Natural killer cell treated with Interleukin-12 subunit alpha and Interleukin-12 subunit beta and Interleukin-15 and Interleukin-18, amount 100 ng/mL, for 72 hours (primary cell): ENCODE measurements at places on chromosomes 7 and 10. TPM values are rescaled to one million over a fixed set of nuclear protein-coding genes. Genes with fewer than 3 reads are reported as not detected.

- no peak for DNase-seq
These were observed 80.8 kb downstream of the INPP5A start for GRCh38 chr10:132618158-132618919.

DNA sequence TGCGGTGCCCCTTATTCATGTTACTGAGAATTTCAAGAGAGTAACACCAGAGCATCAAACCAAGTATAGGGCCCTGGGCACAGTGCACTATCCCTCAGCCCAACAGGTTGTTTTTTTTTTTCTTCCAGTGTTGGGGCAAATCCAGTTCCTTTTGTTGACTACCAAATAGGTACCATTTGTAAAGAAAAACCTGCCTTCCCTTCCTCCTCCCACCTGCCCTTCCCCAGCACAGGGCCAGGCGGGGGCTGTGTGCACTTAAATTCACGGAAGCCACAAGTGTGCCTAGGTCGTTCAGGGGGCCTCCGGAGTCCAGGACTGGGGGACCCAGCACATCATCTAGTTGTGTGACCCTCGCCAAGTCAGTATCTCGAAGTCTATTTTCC is 595 bp upstream of the SFXN4 start:
- no peak for DNase-seq

DNA sequence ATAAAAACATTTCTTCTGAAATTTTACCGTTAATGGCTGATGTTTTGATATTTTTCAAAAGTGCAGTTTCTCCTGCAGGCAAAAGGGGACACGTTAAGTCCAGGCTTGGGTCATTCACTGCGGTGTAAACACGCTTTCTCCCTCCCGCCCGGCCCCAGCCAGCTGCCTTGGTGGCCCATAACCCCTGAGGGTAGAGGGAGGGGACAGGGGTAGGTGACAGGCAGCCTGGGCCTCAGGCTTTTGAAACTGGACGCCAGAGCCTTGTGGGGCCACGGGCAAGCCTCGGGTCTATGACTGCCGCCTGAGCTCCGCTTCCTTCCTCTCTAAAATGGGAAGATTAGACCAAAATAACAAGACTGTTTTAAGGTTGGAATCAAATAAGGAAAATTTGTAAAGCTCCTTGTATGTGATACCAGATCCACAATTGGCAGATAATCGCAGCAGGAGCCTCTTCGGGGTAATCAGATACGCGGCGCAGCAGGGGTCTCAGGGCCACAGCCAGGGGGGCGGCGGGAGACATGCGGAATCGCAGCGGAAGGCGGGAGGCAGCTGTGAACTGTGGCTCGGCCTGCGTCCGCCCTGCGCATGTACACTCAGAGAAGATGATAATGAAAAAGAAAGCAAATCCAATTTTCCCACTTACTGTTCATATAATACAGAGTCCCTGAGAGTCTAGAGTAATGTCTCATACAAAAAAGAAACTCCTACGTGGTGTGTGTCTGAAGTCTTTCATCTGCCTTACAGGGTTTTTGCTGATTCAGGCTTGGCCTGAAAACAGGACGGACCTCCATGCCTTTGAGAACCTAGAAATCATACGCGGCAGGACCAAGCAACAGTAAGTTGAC is 138.3 kb downstream of the EGFR start:
- DNase-seq, result no peak

DNA sequence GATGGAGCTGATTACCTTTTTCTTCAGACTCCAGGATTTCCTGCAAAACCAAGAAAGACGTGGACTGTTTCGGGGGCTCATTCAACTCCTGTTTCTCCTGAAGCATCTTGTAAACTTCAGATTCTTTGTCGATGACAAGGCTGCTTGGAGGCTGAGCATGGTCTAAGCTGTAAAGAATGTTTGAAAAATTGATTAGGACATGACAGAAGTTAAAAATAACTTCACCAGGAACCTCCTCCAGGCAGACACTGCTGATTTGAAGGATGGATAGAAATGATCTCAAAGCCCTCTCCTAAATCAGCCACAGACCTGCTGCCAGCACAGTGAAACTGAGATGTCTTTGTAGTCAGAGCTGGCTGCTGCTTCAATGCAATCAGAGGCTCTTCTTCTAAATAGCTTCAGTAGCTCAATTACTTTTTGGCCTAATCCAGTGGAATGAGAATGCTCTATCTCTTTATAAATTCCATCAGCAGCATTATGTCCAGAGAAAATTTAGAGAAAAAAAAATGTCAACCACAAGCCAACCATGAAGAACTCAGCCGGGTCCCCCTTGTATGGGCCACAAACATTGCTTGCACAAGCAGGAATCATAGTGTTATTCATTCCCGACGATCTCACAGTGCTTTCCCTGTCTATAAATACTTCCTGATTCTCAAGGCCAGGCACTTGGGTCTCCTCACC is 43.5 kb downstream of the PDLIM1 start:
- DNase-seq, result no peak

The SPDYE5 gene
- not detected for total RNA-seq

The CABCOCO1 gene
- not detected for total RNA-seq
